ENCODE measurements at places on chromosomes 3 and 15.

GRCh38 chr15:87633525-87633924, 623.0 kb downstream of the NTRK3 start:
- DNase-seq = no peak

DNA sequence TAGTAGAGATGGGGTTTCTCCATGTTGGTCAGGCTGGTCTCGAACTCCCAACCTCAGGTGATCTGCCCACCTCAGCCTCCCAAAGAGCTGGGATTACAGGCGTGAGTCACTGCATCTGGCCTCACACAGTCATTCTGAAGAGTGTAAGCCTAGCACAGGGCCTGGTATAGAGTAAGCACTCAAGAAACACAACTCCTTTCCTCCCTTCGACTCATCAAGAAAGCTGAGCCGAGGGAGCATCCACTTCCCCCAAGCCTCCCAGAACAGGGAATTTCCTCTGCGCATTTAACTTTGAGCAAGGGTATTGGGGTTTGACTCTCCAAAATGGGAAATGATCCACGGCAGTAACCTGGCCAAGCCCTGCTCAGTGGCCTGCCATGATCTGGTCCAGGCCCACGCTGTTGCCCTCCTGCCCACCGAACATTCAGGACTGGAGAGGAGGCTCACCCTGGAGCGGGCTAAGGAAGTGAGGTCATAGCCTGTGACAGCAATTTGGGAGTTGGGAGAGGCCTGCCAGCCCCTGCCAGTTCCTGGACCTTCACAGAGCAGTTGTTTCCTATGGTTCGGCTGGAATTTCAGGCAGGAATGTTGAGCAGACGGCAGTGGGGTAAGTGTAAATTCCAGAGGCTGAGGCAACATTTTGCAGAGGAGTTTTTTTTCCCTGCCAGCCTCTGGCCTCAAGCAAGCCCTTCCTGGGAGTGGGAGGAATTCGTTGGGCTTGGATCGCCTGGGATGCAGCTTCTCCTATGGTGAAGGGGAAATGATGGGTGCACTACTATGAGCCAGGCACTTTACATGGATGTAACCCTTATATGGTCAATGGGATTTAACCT, 21.2 kb upstream of the SMAD3 start:
- peak; percentile 61 for DNase-seq

- no peak for DNase-seq
These were observed 90.5 kb downstream of the MRPL46 start for GRCh38 chr15:88376574-88377174.

DNA sequence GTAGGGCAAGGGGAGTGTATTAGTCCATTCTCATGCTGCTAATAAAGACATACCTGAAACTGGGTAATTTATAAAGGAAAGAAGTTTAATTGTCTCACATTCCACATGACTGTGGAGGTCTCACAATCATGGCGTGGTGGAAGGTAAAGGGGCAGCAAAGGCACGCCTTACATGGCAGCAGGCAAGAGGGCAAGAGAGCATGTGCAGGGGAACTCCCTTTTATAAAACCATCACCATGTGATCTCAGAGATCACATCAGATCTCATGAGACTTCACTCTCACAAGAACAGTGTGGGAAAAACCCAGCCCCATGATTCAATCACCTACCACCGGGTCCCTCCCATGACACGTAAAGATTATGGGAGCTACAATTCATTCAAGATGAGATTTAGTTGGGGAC, 41.4 kb downstream of the SUMF1 start:
- no peak for DNase-seq

- DNase-seq = no peak
These were observed 43.2 kb downstream of the LDHAL6B start for GRCh38 chr15:59249816-59250215.

DNA sequence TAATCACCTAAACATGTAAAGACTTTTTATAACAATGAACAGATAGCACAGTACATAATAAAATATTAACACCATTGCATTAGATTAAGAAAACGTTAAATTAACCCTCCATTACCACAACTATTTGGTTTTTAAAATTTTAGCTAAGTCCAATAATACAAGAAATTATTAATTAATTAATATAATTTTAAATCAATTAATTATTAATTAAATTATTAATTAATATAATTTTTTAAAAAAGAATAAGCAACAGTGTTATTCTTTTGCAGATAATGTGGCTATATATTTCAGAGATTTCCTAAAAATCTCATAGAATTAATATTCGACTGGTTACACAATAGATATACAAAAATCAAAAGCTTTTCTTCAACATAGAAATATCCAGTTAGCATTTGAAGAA, 82.5 kb downstream of the ECT2 start:
- no peak for DNase-seq

DNA sequence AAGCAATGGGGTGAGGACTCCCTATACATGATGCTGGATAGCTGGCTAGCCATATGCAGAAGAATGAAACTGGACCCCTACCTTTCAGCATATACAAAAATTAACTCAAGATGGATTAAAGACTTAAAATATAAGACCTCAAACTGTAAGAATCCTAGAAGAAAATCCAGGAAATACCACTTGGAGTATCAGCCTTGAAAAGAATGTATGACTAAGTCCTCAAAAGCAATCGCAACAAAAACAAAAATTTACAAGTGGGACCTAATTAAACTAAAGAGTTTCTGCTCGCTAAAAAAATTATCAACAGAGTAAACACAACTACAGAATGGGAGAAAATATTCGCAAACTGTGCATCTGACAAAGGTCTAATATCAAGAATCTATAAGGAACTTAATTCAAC, 94.3 kb downstream of the XRN1 start:
- no peak for DNase-seq

GRCh38 chr3:3172627-3173026, 6.9 kb downstream of the CRBN start:
- no peak for DNase-seq

DNA sequence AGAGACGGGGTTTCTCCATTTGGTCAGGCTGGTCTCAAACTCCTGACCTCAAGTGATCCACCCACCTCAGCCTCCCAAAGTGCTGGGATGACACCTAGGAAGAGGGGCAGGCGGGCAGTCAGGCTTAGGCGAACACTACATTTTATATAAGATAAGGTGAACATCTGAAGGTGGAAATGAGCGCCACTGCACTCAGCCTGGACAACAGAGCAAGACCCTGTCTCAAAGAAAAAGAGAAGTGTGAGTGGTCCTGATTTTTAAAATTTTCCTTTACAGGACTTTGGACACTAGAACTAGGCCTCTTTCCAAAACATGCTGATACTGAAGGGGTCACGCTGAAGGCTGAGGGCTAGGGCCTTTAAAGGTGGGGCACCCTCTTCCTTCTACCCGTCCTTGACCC, 48.0 kb downstream of the ZDHHC19 start:
- DNase-seq = no peak

- DNase-seq = no peak
These were observed 396.5 kb upstream of the GBE1 start for GRCh38 chr3:82157952-82158351.
